ENCODE measurements at places on chromosomes 3 and 15. TPM values are rescaled to one million over a fixed set of nuclear protein-coding genes. Genes with fewer than 3 reads are reported as not detected.

DNA sequence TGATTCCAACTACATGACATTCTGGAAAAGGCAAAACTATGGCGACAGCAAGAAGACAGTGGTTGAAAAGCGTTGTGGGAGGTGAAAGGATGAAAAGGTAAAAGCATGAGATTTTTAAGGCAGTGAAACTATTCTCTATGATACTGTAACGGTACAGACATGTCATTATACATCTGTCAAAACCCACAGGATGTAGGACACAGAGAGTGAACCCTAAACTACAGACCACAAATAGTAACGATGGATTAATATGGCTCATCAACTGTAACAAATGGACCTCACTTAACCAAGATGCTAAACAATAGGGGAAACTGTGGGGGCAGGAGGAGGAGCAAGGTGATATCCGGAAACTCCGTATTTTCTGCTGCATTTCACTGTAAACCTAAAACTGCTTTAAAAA lies 39.1 kb downstream of the MYO9A start:
- no peak for DNase-seq

GRCh38 chr3:61593446-61594029 lies 32.2 kb downstream of the PTPRG start:
- no peak for DNase-seq

DNA sequence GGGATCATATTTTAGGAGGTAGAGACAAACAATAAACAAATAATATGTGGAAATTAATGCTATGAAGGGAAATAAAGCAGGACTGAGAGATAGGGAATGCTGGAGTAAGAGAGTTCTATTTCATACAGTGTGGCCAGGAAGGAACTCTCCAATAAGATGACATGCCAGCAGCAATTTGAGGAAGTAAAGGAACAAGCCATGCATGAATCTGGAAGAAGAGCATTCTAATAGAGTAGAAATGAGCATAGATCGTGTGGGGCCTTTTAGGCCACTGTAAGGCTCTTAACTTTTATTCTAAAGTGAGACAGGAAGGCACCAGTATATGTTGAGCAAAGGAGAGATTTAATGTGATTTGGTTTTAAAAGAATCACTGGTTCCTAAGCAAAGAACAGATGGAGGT lies 126.3 kb downstream of the DMXL2 start:
- DNase-seq = no peak

DNA sequence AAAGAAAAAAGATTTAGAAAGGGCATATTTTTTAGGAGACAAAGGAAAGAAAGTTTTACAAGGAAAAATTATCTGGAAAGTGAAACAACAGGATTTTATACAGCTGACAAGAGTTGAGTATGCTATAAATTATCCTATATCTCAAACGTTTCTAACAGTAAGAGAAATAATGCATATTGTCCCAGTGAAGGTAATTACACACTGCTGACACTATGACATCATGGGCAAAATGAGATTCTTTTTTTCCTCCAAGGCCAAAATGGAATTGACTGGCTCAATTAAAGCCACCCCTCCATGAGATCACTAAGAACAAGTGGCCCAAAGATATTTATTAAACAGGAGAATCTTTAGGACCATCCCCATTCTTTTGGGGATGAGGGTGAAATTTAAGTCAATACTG lies 72.0 kb upstream of the CDIN1 start:
- no peak for DNase-seq

GRCh38 chr15:89385596-89386331 lies 51.1 kb upstream of the POLG start:
- no peak for DNase-seq

DNA sequence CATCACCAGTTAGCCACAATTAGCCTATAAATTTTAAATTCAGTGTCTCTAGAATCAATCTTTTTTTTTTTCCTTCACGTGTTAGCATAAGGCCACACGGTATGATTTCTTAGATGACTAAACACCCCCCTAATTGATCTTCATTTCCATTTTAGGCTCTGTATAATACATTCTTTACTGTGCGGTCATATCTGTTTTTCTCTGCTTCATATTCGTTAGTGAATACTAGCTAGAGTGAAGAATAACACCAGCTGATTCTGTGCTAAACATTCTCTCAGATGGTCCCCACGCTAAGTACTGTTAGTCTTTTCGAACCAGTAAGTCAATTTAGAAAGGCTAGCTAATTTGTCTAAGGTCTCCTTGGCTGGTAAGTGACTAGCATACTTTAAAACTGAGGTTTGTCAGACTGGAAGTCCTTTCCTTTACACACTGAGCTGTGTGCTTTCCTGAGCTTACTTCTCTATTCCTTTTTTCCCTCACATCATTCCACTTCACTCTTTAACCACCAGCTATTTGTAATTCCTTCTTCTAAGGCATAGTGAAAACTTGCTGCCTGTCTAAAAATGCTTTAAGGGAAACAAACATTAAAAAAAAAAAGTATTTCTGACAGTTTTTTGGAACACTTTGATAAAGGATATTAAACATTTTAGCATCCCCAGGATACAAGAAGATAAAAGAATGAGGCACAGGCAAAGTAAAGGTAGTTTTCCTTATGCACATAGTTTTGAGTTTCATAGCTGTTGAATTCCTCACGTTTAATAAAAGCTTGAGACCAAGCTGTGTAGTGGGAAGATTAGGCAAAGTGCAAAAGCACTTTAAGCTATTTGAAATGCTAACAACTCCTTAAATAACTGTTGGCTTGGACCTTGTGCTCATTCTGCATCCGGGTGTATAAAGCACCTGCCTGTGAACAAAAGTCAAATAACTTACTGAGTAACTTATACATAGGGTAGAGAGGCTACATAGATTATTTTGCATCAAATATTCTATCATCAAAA lies 17.1 kb downstream of the ZFAND6 start:
- no peak for DNase-seq

DNA sequence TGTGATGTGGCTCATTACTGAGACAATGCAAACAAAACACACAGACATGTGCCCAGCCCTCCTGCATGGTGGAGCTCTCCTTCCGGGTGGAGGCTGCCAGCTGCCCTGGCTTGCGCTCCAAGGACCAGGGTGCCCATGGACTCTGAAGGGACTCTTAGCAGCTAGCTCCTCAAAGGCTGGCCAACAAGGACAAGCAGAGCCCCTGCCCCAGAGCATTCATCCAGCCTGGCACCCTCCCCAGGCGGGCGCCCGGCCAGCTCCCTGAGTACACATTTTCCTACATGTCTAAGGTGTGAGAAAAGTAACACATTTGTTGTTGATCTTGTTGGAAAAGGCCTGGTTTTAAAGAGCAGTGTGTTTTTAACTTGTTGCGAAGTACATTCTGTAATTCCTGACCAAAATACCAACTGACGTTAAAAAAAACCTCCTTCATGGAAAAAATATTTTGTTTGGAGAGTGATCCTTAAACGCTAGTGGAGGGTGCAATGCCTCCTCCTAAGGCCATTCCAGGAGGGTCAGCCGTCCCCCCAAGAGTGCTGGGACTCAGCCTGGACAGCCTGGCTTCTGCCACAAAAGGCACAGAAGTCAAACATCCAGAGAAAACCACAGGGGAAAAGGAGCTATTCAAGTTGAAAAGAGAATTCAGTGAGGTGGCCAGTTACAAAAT lies 86.9 kb downstream of the KLF15 start:
- DNase-seq = no peak

GRCh38 chr3:118817748-118818165 lies 216.9 kb downstream of the IGSF11 start:
- DNase-seq = peak; percentile 43

DNA sequence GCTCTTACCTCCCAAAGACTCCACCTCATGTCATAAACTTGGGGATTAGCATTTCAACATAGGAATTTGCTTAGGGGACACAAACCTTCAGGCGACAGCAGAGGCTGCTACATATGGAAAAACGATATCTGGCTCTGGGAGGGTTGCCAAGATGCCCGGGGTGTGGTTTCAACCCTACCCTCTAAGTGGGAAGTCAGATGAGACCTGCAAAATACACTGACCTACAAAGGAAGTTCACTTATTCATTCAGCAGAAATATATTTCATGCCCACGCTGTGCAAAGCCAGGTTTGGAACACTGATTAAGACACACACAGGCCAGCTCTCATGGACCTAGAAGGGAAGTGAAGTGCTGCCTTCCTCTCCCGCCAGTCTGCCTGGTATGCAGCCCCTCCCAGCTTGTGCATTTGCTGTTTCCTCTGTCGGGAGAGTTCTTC lies 239.3 kb downstream of the FEZF2 start:
- DNase-seq = no peak

DNA sequence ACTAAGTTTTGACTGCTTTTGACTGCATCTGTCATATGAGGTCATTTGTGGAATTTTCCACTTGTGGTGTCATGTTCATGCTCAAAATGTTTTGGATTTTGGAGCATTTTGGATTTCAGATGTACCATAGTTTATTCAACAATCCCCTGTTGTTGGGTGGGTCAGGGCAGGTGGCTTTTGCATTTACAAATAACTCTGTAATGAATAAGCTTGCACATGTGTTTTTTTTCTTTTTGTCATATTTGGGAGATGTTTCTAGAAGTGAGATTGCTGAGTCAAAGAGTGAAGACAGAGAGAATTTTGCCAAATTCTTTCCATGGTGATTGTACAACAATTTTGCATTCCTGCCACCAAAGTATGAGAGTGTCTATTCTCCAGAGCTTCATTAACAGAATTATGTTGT lies 62.4 kb upstream of the ADPGK start:
- peak; percentile 4 for DNase-seq

The C3orf85 gene
- not detected for total RNA-seq

- no peak for DNase-seq
These were observed 400.0 kb downstream of the LSAMP start for GRCh38 chr3:116045314-116045713.

DNA sequence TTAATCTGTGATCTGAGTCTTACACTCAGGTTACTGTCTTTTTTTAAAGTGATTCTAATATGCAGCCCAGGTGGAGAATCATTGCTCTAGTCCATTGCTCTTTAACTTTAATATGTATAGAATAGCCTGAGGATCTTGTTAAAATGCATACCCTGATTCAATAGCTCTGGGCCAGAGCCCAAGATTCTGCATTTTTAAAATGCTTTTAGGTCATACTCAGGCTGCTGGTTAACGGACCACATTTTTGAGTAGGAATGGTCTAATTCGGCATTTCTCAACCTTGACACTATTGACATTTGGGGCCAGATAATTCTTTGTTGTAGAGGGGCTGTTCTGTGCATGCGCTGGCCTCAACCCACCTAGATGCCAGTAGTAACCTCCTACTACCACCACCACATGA lies 20.9 kb upstream of the FSTL1 start:
- peak; percentile 62 for DNase-seq

DNA sequence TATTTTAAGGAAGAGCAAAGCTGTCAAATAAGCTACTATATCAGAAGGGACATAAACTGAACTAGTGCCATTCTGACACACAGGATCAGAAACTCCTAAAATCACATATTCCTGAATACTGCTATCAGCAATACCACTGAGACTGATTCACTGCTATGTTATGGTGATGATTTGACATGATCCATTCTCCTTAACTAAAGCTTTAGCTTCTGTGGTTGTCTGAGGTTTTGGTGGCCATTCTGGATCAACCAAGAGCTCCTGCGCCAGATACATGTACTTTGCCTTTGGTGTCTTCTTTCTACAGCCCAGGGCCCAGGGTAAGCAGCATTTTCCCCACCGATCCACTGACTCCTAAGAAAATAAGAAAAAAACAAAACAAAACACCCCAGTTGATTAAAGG lies 6.7 kb upstream of the GP5 start:
- DNase-seq = no peak

DNA sequence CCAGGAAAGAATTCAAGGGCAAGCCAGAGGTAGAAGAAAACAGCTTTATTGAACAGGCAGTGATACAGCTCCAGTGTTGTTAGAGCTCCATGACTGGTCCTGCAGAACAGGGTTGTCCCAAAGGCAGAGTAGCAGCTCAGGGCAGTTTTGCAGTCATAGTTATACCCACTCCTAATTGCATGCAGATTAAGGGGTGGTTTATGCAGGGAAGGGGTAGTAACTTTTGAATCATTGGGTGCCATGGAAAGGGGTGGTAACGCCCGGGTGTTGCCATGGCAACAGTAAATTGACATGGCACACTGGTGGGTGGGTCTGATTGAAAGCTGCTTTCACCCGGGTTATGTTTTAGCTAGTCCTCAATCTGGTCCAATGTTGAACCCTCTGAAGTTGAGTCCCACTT lies 9.7 kb upstream of the RAB6B start:
- DNase-seq = no peak

- no peak for DNase-seq
These were observed 502.3 kb downstream of the SHQ1 start for GRCh38 chr3:72345980-72346379.

DNA sequence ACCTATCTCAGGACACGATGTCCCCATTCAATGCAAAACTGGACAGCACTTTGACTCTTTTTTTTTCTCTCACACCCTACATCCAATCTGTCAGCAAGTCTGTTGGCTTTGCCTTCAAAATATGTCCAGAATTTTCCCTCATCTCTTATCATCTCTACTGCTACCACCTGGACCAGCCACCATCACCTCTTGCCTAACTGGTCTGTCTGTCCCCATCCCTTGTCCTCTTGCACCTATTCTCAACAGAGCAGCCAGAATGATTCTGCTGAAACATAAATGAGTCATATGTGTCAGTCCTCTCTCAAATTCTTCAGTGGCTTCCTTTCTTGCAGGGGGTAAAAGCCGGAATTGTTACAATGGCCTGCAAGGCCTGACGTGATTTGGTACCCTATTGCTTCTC lies 105.8 kb downstream of the CYP19A1 start:
- DNase-seq = no peak

GRCh38 chr3:102741105-102741504 lies 306.3 kb downstream of the ZPLD1 start:
- DNase-seq = no peak

DNA sequence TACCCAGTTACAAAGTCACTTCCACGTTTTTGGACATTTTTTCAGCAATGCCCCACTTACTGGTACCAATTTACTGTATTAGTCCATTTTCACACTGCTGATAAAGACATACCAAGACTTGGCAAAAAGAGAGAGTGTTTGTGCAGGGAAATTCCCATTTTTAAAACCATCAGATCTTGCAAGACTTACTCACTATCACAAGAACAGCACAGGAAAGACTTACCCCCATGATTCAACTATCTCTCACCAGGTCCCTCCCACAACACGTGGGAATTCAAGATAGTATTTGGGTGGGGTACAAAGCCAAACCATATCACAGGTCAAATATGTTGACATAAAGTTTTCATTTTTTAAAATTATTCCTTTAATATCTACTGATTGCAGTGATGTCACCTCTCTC lies 16.2 kb upstream of the ABI3BP start:
- no peak for DNase-seq

The ADAMTS17 gene
- not detected for total RNA-seq

DNA sequence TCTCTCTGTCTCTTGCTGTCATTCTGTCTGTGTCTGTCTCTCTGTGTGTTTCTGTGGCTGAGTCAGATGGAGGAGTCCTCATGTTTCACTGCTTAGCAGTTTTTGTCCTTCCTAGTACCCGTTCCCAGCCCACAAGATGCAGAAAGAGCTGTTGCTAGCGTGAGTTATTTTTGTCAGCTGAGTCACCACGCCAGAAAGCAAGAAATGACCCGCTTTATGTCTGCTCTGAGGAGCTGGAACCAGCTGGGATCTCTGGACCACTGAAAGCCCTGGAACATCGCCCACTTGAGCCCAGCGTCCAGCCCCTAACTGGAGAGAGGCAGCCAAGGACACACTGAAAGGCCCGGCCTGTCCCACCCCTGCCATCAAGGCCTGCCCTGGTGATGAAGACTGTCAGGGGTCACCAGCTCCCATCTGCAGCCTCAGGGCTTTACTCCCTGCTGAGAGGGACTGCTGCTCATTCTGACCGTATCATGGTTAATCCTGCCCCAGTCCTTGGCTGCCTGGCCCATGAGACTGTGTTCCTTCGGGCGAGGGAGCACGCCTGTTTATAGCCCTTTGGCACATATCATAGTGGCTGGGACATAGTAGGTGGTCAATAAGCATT lies 101.7 kb upstream of the TPM1 start:
- DNase-seq = peak; percentile 97
